ENCODE measurements at places on chromosomes 12 and 14.
A peak's percentile ranks its signal among the peaks of the same experiment; 100 is the strongest.

GRCh38 chr12:85836197-85837090, at the start of gene RASSF9:
RASSF9 (minus strand) TSS chr12:85836409; CDS start chr12:85836201, 208 bp downstream.
- H3K36me3 ChIP-seq: no peaks in the 10 kb centered on the region
- H3K4me3 ChIP-seq: peak within 1 kb of the TSS; percentile 53
- peaks cover 20% of the 10 kb centered on the region for H3K4me1 ChIP-seq
- no peaks in the 10 kb centered on the region for H3K27me3 ChIP-seq
- peak within 1 kb of the TSS; percentile 82 for H3K27ac ChIP-seq

GRCh38 chr12:50120953-50121352, 8.9 kb downstream of the COX14 start:
- H3K4me1 ChIP-seq: peaks cover 37% of the 10 kb centered on the region
- H3K36me3 ChIP-seq: peaks cover 12% of the 10 kb centered on the region
- H3K27me3 ChIP-seq: no peaks in the 10 kb centered on the region
- H3K27ac ChIP-seq: no peak overlapping the region
- no peak for DNase-seq
- H3K4me3 ChIP-seq: no peak overlapping the region

DNA sequence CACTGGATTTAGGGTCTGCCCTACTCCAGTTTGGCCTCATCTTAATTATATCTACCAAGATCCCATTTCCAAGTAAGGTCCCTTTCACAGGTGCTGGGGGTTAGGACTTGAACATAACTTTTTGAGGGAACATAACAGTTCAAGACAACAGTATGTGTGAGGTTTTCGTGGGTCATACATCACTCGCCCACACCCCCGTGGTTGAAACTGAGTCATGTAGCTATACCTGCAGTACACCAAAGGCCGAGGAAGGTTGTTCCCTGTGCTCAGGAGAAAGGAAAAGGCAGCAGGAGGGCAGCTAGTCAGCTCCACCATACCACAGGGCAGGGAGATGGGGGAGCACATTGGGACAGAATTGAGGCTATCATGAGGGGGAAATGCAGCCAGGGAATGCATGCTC, 167.0 kb downstream of the PPM1H start:
- DNase-seq: no peak
- no peaks in the 10 kb centered on the region for H3K36me3 ChIP-seq
- no peak overlapping the region for H3K4me3 ChIP-seq
- no peaks in the 10 kb centered on the region for H3K27me3 ChIP-seq

DNA sequence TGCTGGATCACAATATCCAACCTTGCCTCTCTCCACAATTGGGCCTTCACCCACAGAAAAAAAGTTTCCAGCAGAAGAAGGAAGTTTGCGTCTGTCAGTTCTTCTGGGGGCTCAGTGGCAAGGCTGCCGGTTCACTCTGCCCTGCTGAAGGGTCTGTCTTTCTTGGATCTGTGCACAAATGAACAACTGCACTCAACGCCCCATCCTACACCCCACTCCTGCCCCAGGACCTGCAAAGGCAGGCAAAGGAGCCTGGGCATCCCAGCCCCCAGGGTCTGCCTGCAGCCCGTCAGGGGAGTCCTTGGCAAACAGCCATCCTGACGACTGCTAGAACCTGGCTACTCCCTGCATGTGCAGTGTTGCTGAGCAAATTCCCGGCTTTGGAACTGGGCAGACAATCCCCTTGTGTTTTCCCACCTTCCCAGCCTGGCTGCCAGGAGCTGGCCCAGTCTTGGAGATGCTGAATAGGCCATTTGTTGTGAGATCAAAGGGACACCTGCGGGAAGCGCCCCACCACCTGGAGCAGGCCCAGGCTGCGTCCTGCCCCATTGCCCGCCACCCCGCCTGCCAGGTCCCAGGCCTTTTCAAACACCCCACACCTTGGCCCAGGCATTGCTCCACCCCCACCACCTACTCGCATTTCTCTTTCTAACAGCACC, 311.9 kb downstream of the BCL11B start:
- DNase-seq: peak; percentile 81
- peaks cover 18% of the 10 kb centered on the region for H3K4me1 ChIP-seq
- H3K4me3 ChIP-seq: no peak overlapping the region
- no peak overlapping the region for H3K27ac ChIP-seq

DNA sequence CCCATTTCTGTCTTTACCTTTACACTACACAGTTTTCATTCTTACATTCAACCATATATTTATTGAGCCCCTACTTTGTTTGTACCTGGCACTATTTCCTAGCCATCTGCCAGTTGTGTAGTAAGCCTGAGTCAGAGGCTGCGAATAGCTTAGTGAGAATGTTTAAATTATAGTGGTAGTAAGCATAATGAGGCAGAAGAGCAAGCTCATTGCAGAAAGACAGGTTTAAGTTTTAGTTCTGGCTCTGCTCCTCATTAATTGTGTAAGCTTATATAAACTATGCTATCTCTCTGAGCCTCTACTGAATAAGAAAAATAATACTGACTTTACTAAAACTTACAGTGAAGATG, 123.5 kb downstream of the NAV3 start:
- no peak overlapping the region for H3K4me3 ChIP-seq
- no peaks in the 10 kb centered on the region for H3K36me3 ChIP-seq
- no peak for DNase-seq
- no peaks in the 10 kb centered on the region for H3K4me1 ChIP-seq

- DNase-seq: peak; percentile 100
- peak within 1 kb of the TSS; percentile 82 for H3K27ac ChIP-seq
- H3K27me3 ChIP-seq: no peaks in the 10 kb centered on the region
- H3K36me3 ChIP-seq: no peaks in the 10 kb centered on the region
Observed at GRCh38 chr14:99480917-99481744, at the start of gene CCNK. CCNK (plus strand) TSS chr14:99481409; CDS start chr14:99492678, 11,269 bp downstream.

- no peaks in the 10 kb centered on the region for H3K27me3 ChIP-seq
- H3K4me1 ChIP-seq: no peaks in the 10 kb centered on the region
- DNase-seq: no peak
- H3K4me3 ChIP-seq: no peak overlapping the region
- H3K27ac ChIP-seq: no peak overlapping the region
- no peaks in the 10 kb centered on the region for H3K36me3 ChIP-seq
Observed at GRCh38 chr12:91213-91612, 24.6 kb downstream of the IQSEC3 start.

GRCh38 chr12:26564391-26564790, 268.6 kb downstream of the ITPR2 start:
- no peak overlapping the region for H3K27ac ChIP-seq
- no peak for DNase-seq
- no peak overlapping the region for H3K4me3 ChIP-seq
- H3K4me1 ChIP-seq: no peaks in the 10 kb centered on the region
- H3K36me3 ChIP-seq: no peaks in the 10 kb centered on the region
- no peaks in the 10 kb centered on the region for H3K27me3 ChIP-seq

DNA sequence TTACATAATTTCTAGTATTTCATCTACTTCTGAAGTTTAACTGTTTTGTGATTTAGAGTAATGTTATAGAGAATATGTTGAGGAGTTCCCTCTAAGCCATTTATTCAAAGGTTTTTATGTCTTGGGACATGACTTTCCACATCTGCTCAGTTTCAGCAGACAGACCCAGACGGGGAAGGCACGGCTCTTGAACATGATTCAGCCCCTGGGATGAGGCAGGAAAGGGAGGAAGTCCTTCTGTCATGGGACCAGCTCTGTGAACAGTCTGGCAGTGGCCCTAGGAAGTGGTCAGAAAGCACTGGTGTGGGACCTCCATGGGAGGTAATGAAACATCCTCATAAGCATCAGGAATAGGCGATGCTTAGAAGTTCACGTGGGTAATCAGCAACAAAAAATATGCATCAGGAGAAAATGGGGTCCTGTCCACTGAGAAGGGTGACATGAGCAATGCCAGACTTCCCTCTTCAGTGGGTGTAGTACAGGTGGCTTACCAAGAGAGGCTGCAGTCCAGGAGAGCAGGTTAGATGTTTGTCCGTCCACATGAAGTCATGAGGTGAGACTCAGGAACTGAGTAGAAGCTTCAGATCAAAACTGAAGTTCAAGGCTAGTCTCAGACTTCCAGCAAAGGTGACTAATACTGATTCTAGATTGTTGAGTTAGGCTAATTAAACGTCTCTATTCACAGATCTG, 248.5 kb downstream of the IPO8 start:
- no peaks in the 10 kb centered on the region for H3K4me1 ChIP-seq
- no peaks in the 10 kb centered on the region for H3K27me3 ChIP-seq
- no peak overlapping the region for H3K27ac ChIP-seq
- no peak for DNase-seq

Measured in vagina (tissue), 2 donors.